Activated T-helper 1 cell treated with anti-CD3 and anti-CD28 coated beads, Interleukin-2, amount 50 U/mL, for 16 hours (primary cell): ENCODE measurements at places on chromosomes 4 and X.

- no peak for DNase-seq
Measured at GRCh38 chr4:99927566-99927965, 18.9 kb downstream of the DNAJB14 start.

DNA sequence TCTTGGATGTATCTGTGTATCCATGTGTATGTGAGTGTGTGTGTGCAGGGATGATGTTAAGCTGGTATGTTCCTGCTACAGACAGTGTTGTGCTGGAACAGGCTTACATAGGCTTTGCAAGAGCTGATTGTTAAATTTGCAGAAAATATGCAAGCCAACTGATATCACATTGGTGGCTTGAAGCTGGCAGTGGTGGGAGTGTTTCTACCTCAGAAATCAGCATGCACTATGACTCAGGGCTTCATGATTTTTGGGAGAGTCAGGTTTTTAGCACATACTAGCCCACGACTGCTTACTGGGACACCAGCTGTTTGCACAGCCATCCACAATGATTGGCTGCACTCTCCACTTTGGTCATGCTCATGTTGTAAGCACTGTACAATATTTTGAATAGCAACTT is 261.8 kb downstream of the DHX15 start:
- DNase-seq = no peak

DNA sequence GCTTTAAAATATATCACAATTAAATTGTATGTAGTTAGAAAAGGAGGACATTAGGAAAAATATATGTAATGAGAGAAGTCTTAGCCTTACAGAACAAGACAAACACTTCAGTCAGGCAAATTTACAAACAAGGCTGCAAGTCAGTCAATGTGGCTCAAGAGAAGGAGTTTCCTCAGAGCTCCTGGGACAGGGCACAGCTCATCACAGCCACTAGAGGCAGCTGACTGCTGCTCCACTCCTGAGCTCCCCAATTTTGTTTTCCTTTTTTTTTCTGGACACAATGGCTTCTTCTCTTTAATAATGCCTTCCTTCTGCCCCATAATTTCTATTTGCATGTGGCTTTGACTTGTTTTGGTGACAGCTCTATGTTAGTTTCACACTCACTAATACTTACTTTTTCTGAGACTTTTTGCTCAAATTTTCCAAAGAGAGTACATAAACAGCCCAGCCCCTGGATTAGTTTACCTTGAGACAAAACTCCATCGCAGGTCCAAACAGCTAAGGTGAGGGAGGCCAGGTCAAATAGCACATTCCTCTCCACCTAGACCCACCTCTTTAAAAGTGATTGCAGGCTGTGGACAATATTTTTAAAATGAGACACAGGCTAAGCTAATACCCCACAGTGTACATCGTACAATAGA is 850.4 kb upstream of the FRG1 start:
- DNase-seq = no peak

- DNase-seq = no peak
Measured at GRCh38 chrX:41110801-41111625, 25.8 kb downstream of the USP9X start.

GRCh38 chr4:41281038-41281634 is 24.4 kb downstream of the UCHL1 start:
- no peak for DNase-seq

GRCh38 chrX:38678821-38679220 is 117.5 kb downstream of the TSPAN7 start:
- no peak for DNase-seq

DNA sequence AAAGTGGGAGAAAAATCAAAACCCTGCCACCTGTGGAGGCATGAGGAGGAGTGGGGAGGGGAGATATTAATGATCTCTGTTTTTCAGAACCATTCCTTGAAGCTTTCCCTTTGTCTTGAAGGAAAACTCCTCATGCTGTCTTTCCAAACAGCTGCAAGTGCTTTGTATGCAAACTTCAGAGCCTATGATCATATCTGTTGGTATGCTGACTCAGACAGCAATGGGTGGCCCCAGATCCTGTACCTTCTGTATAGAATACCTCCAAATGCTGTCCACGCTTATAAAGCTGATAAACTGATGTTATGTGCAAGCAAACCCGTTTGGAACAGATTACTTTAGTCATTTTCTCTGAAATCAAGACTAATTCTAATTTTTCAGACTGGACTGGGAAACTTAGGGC is 31.9 kb downstream of the BMP15 start:
- DNase-seq = no peak

- DNase-seq = no peak
Measured at GRCh38 chr4:18077808-18078207, 56.3 kb upstream of the LCORL start.

DNA sequence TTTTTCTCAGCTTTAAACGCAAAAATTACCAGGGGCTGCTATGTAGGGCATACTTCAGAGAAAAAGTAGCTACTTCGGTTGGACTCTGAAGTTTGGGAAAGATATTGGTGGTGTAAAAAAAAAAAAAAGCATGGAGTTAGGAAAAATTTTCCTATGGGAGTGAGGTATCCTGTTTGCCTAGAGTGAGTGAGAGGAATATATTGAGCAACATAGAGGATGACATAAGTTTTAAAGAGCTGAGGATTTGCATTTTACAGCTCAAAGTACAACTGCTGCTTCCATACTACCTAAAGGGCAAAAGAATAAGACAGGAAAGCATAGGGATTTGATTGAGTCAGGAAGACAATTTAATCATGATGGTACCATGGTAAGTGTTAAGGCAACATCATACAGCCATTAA is 7.3 kb downstream of the GPRASP1 start:
- DNase-seq = no peak
